ENCODE measurements at places on chromosomes 12 and 14.
A peak's percentile ranks its signal among the peaks of the same experiment; 100 is the strongest.

DNA sequence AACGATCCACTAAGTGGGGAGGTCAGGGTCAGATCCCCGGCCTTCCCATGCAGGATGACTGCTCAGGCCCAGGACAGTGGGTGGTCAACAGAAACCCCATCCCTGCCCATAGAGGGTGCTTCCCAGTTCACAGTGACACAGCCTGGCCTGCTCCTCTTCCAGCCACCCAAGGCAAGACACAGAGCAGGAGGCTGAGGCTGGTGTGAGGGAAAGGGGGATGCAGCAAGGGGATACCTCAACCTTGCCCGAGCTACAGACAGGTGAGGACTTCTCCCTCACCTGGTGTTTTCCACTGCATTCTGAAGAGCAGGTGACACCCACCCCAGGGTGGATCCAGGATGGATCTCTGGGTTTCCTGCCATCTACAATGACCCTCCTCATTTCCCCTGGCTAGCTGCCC lies 106.7 kb downstream of the KIF26A start:
- no peaks in the 10 kb centered on the region for H3K36me3 ChIP-seq
- no peak overlapping the region for H3K4me3 ChIP-seq
- H3K27ac ChIP-seq, result no peak overlapping the region
- no peak for DNase-seq
- H3K4me1 ChIP-seq, result no peaks in the 10 kb centered on the region

DNA sequence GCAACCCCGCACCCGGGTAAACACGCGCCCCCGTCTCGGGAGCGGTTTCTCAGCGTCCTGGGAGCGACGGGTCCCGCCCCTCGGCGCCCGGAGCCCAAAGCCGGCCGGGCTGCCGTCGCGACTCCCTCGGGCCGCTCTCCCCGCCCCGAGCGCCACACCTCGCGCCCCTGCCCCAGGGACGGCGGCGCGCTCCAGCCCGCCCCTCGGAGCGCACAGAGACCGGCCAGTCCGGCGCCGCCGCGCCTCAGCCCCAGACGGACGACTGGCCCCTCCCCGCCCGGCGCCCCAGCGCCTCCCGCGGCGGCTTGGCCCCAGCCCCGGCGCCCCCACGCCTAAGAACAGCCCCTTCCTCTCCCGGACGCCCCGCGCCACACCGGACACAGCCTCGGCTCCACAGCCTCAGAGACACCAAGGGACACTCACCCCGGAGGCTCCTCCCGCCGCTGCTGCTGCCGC lies 411 bp downstream of the BTBD7 start:
- H3K36me3 ChIP-seq, result no peaks in the 10 kb centered on the region
- DNase-seq, result peak; percentile 64
- H3K27ac ChIP-seq, result peak overlapping the region; percentile 100
- peak overlapping the region; percentile 100 for H3K4me3 ChIP-seq

DNA sequence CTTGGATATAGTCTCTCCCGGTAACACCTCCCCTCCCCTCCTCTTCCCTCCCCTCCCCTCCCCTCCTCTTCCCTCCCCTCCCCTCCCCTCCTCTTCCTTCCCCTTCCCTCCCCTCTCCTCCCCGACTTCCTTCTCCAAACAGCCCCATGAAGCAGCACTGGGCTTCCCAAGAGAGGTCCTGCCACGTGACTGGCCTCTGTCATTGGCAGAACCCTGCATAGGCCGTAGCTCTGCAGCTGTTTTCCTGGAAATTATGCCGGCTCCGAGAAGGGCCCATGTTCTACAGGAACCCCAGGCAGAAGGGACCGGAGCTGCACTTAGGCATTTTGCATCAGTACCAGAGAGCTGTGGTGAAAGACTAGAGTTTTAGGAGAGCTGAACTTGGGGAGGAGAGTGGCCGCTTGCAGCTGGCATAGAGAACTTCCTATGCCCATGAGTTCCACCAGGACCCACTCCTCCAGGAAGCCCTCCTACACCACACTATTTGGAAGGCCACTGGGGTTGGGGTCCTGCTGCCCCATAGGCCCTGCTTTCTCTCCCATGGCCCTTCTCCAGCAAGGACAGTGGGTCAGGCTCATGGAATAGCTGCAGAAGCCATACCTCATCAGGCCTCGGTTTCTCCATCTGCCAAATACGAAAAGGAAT lies 5.1 kb upstream of the TNFAIP2 start:
- H3K4me3 ChIP-seq, result no peak overlapping the region
- peaks cover 3% of the 10 kb centered on the region for H3K27me3 ChIP-seq
- no peaks in the 10 kb centered on the region for H3K36me3 ChIP-seq
- no peak for DNase-seq

- H3K27me3 ChIP-seq, result no peaks in the 10 kb centered on the region
- H3K27ac ChIP-seq, result no peak overlapping the region
- no peaks in the 10 kb centered on the region for H3K36me3 ChIP-seq
Observed at GRCh38 chr14:81122326-81122725, 98.4 kb downstream of the GTF2A1 start.

- H3K27me3 ChIP-seq, result no peaks in the 10 kb centered on the region
- H3K4me3 ChIP-seq, result no peak overlapping the region
- no peak overlapping the region for H3K27ac ChIP-seq
- peaks cover 4% of the 10 kb centered on the region for H3K4me1 ChIP-seq
- no peaks in the 10 kb centered on the region for H3K36me3 ChIP-seq
Observed at GRCh38 chr14:58744801-58745394, 107.1 kb downstream of the DACT1 start.

DNA sequence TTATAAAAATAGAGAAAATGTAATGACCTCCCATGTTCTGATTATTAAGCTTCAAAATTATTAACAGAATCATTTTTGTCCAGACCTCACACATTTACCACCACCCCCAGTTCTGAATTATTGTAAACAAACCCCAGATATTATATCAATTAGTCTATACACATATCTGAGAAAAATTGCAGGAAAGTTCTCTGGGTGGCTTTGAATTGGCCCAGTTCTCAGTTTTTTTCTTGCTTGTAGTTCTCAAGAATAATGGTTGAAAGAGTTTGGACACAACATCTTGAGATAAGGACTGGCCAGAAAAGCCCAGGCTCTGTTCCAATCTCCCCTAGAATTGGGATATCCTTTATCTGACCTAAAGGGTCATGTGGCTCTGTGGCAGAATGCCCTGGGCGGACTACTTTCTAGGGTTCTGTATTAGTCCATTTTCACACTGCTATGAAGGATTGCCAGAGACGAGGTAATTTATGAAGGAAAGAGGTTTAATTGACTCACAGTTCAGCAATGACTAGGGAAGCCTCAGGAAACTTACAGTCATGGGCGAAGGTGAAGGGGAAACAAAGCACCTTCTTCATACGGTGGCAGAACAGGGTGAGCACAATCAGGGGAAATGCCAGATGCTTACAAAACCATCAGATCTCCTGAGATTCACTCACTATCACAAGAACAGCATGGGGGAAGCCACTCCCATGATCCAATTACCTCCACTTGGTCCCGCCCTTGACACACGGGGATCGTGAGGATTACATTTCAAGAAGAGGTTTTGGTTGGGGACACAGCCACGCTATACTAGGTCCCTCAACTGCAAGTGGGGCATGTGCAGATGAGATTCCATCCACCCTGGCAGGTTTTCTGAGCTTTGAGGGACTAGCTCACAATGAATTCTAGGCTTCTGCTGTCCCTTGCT lies 1504.6 kb upstream of the FLRT2 start:
- DNase-seq, result no peak
- H3K4me1 ChIP-seq, result no peaks in the 10 kb centered on the region
- no peak overlapping the region for H3K4me3 ChIP-seq

GRCh38 chr14:71206766-71207371 lies 299.6 kb downstream of the PCNX1 start:
- H3K27me3 ChIP-seq, result no peaks in the 10 kb centered on the region
- no peaks in the 10 kb centered on the region for H3K4me1 ChIP-seq
- H3K4me3 ChIP-seq, result no peak overlapping the region
- H3K27ac ChIP-seq, result no peak overlapping the region
- no peak for DNase-seq

- no peaks in the 10 kb centered on the region for H3K27me3 ChIP-seq
- H3K4me1 ChIP-seq, result peaks cover 17% of the 10 kb centered on the region
- no peak overlapping the region for H3K27ac ChIP-seq
- H3K4me3 ChIP-seq, result no peak overlapping the region
- no peaks in the 10 kb centered on the region for H3K36me3 ChIP-seq
Observed at GRCh38 chr12:13094367-13094766, 9.1 kb downstream of the GSG1 start.

GRCh38 chr14:92316176-92316575 lies 6.8 kb upstream of the SLC24A4 start:
- no peak for DNase-seq
- H3K27ac ChIP-seq, result no peak overlapping the region
- H3K36me3 ChIP-seq, result no peaks in the 10 kb centered on the region
- H3K4me1 ChIP-seq, result no peaks in the 10 kb centered on the region
- H3K27me3 ChIP-seq, result peaks cover 2% of the 10 kb centered on the region

DNA sequence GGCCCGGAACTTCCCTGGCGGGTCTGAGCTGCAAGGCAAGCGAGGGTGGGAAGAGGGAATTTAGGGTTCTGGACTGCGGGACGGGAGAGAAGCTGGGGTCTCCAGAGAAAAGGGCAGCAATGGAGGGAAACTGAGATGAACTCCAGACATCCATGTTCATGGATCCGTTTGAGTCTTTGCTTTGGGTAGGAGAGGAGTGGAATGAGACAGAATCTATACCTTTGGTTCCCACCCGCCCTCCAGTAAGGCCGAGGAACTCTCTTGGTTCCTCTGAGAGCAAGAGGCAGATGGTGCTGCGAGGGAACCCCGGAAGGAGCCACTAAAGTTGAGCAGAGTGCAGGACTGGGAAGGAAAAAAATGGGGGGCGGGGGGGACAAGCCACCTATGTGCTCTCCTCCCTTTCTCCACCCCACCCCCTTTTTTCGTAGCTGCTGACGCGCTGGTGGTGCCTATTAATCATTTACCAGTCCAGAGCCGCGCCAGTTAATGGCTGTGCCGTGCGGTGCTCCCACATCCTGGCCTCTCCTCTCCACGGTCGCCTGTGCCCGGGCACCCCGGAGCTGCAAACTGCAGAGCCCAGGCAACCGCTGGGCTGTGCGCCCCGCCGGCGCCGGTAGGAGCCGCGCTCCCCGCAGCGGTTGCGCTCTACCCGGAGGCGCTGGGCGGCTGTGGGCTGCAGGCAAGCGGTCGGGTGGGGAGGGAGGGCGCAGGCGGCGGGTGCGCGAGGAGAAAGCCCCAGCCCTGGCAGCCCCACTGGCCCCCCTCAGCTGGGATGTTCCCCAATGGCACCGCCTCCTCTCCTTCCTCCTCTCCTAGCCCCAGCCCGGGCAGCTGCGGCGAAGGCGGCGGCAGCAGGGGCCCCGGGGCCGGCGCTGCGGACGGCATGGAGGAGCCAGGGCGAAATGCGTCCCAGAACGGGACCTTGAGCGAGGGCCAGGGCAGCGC lies 1.2 kb downstream of the SSTR1 start:
- H3K27me3 ChIP-seq, result peaks cover 49% of the 10 kb centered on the region
- H3K4me3 ChIP-seq, result no peak overlapping the region
- DNase-seq, result no peak
- no peak overlapping the region for H3K27ac ChIP-seq
- H3K36me3 ChIP-seq, result no peaks in the 10 kb centered on the region

DNA sequence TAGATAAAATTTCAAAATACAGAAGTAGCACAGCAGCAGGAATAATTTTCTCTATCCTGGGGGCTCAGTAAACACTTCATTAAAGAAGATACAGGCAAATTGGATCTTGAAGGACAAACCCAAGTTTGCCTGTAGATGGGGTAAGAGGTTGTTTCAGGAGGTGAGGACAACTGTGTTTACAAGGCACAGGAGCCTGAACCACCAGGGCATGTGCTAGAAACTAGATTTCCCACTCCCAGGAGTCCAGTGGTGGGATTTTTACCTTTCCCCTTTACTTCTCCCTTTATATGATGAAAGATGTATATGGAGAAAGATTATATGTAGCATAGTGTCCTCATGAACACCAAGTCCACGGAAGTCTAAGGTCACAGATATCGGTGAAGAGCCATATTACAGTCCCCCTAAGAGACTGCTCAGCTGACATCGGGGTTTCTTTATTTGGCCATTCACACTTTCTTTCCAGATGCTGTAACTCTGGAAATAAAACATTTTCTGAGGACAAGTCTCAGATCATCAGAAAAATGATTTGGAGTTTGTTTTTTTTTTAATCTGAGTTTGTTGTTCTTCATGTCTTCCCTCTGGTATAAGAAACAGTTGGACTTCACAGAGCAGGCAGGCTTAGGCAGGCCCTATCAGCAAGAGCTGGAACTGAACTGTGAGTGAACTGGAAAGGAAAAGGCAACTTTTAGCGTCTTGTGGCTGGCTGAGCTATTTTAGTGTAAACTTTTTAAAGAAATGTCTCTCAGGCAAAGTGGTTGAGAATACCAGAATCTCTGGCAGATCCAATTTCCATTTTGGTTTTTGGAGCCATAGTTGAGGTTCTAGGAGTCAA lies 8.0 kb upstream of the EVL start:
- H3K27me3 ChIP-seq, result no peaks in the 10 kb centered on the region
- DNase-seq, result peak; percentile 39
- H3K4me1 ChIP-seq, result peaks cover 6% of the 10 kb centered on the region

- H3K27me3 ChIP-seq, result no peaks in the 10 kb centered on the region
- H3K27ac ChIP-seq, result no peak overlapping the region
Observed at GRCh38 chr12:113086249-113087164, 30.0 kb downstream of the DTX1 start.

- no peaks in the 10 kb centered on the region for H3K36me3 ChIP-seq
- DNase-seq, result no peak
- H3K4me1 ChIP-seq, result no peaks in the 10 kb centered on the region
Observed at GRCh38 chr14:85824526-85824925, 294.6 kb downstream of the FLRT2 start.

GRCh38 chr12:32821293-32821692 lies 65.6 kb upstream of the YARS2 start:
- peaks cover 12% of the 10 kb centered on the region for H3K4me1 ChIP-seq
- H3K4me3 ChIP-seq, result no peak overlapping the region
- H3K36me3 ChIP-seq, result peaks cover 27% of the 10 kb centered on the region
- peak; percentile 84 for DNase-seq
